ENCODE measurements at places on chromosomes 3 and 15. TPM values are rescaled to one million over a fixed set of nuclear protein-coding genes. Genes with fewer than 3 reads are reported as not detected.

- no peak for DNase-seq
Measured at GRCh38 chr3:72960812-72961518, 35.6 kb upstream of the PPP4R2 start.

DNA sequence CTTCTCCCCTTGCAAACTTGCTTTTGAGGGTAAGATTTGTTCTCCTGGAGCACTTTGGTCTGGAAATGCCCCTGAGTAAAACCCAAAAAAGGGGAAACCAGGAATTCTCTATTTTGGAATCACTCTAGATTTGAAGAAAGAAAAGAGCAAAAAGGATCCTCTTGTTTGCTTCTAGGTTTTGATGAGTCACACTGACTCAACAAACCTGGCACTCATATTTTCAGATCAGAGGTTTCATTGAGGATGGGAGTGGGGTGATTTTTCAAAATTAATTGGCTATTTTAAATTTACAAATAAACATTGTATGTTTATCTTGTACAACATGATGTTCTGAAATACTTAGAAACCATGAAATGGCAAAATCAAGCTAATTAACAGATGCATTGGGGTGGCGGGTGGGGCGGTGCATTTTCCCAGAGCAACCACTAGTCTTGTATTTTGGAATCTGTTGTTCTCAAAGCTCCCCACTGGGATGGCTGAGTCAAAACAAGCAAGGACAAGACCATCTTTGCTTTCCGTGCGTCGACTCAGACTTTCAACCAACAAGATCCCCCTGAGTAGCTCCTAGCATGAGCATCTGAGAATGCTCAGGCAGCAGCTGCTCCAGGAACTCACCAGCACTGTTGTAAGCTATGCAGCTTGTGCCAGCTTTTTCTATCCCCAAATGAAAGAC lies 451.4 kb downstream of the WDR72 start:
- DNase-seq = no peak

- DNase-seq = no peak
Measured at GRCh38 chr15:70576276-70576675, 187.1 kb downstream of the UACA start.

DNA sequence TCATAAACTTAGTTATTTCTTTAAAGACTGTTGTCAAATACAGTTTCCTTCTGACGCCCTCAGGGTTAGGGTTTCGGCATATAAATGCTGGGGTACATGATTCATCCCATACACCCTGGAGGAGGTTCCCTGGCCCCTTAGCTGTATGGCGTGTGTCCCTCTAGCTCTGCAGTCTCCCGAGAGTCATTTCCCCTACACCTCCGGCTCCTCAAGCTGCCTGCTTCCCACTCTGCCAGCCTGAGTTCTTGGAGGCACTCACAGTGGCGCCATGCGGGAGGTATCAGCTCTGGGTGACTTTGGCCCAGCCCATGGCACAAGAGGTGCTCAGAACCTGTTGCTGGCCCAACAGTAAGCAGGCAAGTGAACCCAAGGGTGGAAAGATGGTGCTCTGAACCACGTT lies 70.2 kb upstream of the TRPM1 start:
- no peak for DNase-seq

DNA sequence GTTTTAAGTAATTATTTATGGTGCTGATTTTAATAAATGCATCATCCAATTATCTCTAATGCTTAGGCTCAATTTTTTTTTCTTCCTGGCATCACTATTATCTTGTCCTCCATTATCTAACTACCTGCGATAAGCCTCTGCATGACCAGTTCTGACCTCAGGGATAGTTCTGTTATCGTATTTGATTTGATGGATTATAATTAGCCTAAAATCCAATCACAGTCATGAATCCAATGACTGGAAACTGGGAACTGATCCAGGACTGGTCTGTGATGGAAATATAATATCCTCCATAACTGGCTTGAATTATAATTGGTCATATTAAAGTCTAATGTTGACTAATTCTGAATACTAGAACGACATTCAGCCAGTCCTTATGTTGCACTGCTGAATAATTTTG lies 1.1 kb downstream of the MYH15 start:
- no peak for DNase-seq

DNA sequence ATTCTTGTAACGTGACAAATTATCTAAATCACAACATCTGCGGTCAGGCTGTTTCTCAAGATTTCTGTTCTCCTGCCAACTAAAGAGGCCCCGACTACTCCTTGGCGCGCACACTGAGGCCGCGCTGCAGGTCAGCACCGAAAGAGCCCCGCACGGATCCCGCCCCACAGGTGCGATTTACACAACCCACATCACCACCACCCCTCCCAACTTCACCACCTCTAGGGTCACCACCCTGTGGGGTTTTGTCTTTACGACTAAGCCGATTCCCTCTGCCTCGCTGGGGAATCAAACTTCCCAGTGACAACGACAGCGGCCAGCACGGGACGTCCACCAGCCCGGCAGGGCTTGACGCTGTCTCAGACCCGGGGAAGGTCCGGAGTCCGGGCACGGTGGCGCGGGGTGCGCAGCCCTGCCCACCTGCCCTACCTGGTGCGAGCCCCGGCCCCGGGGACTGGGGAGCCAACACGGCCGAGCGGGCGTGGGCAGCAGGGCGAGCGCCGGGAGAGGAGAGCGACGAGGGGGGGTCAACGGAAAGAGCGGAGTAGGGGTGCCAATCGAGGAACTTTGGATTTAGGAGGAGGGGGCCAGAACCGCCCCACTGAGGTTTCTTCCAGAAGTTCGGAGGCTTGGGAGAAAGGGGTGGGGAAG lies 764 bp downstream of the UACA start:
- DNase-seq = peak; percentile 21

GRCh38 chr3:171293142-171293782 lies 166.9 kb downstream of the TNIK start:
- no peak for DNase-seq

GRCh38 chr3:40680685-40681657 lies 156.2 kb downstream of the ZNF621 start:
- DNase-seq = no peak

GRCh38 chr3:71046791-71047190 lies 536.7 kb downstream of the FOXP1 start:
- DNase-seq = no peak

Gene MYO5A
- 34.8 TPM for total RNA-seq

Gene DAPK2
- 1.3 TPM for total RNA-seq

Gene CFAP92
- total RNA-seq = 0.18 TPM

Gene ZNF80
- total RNA-seq = 0.89 TPM

Data from activated CD8-positive, alpha-beta T cell treated with anti-CD3 and anti-CD28 coated beads, Interleukin-2, amount 10 ng/mL, durations not matched to agents 7 days and 5 days (primary cell).